NCI-H146 (cell line): ENCODE measurements at places on chromosomes 1 and 21.
A peak's percentile ranks its signal among the peaks of the same experiment; 100 is the strongest.

DNA sequence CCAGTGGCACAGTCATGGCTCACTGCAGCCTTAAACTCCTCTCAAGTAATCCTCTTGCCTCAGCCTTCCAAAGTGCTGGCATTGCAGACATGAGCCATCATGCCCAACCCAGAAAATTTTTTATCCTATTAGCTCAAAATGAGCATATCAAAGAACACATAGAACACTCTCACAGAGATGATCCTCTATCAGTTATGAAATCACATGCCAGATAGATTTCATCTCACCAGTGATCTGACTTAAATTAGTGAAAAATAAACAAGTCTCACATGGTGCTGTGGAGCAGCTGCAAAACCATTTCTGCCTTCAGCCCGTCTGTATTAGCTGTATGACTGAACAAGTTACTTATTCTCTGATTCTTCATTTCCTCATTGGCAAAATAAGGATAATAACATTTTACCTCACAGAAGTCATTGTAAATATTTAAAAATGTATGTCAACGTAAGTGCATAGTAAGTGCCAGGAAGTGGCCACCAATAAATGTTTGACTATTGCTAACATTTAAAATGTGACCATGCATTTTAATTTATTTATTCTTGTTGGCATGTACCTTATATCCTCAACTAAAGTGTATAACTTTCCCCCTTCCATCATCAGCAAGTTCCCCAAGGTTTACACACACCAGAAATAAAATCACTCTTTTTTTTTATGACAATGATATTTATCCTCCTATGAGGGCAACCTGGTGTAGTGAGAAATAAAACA lies 29.0 kb upstream of the SLC19A2 start:
- DNase-seq, result peak; percentile 56

- peak; percentile 75 for DNase-seq
Observed at GRCh38 chr1:52927212-52928014, at the start of gene SCP2. Gene SCP2 (plus strand): TSS chr1:52927276. CDS start chr1:52927397, 121 bp downstream.

GRCh38 chr21:39976800-39977199 lies 109.6 kb downstream of the PCP4 start:
- DNase-seq, result no peak

GRCh38 chr1:5891736-5892135 lies 100.5 kb downstream of the NPHP4 start:
- DNase-seq, result no peak

- no peak for DNase-seq
Observed at GRCh38 chr21:38847556-38847955, 41.8 kb downstream of the ETS2 start.

- peak; percentile 80 for DNase-seq
Observed at GRCh38 chr1:211830328-211831142, at the start of gene LPGAT1. Gene LPGAT1 (minus strand): TSS chr1:211830763. CDS start chr1:211829296, 1,467 bp downstream.

DNA sequence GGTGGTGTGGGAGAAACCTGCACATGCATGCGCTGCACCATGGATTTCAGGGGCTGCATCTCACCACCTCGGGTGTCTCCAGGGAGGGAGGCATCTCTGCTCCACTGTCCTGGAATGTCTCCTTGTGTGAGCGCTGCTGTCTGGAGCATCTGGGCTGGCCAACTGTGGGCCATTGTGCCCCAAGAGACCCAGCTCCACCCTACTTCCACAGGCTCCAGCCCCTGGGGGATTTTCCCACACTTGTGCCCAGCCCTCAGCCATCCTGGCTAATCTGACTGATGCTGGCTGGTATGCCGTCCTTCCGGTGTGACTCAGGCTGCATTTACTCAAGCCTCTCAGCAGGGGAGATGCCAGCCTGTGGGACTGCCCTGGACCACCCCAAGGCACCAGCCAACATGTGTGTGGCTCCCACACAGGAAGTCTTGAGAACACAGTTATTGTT lies 62.0 kb downstream of the TRIM11 start:
- DNase-seq, result no peak

DNA sequence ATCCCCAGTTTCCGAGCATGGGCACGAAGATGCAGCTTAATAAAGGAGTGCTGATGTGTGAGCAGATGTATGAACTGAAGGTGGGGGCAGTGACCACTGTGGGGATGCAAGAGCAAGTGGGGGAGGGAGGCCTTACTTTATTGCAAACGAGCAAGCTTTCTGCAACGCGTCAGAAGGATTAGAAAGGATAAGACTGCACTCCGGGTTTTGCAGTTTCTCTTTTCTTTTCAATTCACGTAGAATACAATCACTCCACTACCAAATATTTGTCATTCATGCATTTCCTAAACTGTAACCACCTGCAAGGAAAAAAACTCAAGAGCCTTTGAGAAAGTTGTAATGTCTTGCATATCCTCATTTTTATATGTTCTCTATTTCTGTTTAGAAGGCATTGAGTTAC lies 4.3 kb upstream of the OR2C3 start:
- no peak for DNase-seq

DNA sequence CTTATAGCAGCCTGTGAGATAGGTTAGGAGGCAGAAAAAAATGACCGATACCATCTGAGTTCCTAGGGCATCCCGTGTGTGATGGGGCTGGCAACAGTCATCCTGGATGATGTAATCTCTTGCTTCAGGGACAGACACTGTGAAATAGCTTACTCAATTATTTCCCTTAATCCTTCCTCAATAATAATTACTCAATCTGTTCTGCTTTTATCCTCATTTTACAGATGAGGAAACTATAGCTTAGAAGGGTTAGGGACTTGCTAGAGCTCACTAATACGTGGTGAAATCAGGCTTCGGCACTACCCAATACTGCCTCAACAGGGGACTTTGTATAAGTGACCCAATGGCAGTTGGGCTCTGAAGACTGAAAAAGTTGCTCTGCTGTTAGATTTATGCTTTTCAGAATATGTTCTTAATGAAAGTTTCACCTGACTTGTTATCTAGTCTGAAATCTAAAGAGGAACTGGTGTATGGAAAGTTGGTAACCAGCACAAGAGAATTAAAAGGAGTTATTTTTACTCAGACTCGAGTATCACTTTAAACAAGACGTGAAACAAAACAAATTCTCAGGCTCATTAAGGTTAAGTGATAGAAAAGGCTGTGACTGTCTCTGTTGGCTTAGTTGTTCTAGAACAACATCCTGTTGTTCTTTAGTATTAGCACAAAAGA lies 14.4 kb downstream of the CD55 start:
- DNase-seq, result no peak

DNA sequence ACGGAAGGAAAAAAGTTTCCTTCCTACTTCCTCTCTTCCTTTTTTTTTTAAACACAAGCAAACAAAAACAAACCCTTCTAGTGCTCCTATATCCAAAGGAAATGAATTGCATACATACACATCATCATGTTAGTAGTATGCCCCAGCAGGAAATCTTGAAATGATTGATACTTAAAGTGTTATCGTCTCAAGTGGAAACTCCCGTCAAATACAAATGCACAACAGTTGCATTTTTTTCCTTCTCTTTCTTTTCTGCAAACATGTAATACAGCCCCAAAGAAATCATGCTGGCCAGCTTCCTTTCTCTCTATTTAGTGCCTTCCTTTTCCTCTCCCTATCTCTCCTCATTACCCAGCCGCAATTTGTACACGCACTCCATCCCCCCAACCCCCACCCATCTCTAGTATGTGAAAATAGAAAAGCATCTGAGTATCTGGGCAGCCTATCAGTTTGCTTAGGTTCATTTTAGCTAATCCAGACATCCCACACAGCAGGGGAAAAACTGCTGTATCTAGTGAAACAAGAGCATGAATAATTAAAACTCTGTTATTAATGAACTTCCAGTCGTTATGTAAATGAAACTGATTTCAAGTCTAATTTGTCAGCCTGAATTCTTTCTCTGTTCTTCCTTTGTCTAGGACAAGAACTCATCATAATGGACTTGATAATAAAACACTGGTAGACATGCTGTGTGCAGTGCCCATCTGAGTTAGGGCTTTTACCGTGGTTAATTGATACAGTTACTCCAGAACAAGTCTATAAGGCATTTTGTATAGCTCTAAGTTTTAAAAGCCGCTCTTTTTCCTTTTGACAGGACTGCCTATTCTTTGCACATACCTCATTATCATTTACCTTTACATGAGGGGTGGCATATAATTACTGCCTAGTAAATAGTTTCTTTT lies 336.5 kb upstream of the ADGRL2 start:
- no peak for DNase-seq

DNA sequence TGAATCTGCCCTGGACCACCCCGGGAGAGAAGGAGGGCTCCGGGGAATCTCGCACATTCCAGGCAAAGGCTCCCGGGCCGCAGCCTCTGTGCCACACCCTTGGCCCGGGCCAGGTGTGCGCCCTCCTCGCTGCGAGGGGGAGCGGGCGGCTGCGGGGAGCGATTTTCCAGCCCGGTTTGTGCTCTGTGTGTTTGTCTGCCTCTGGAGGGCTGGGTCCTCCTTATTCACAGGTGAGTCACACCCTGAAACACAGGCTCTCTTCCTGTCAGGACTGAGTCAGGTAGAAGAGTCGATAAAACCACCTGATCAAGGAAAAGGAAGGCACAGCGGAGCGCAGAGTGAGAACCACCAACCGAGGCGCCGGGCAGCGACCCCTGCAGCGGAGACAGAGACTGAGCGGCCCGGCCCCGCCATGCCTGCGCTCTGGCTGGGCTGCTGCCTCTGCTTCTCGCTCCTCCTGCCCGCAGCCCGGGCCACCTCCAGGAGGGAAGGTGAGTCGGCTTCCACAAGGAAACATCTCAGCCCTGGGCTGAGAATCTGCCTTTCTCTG lies at the start of gene LAMC2:
LAMC2 (plus strand) TSS at position 324 of the 550 bp plus-strand sequence; CDS start at position 413, 89 bp downstream.
- peak; percentile 83 for DNase-seq

GRCh38 chr21:37758982-37759381 lies 157.3 kb downstream of the KCNJ6 start:
- DNase-seq, result no peak

- peak; percentile 40 for DNase-seq
Observed at GRCh38 chr1:29235955-29236711, at the start of gene PTPRU. Gene PTPRU (plus strand): TSS chr1:29236522. CDS start chr1:29236645, 123 bp downstream.

DNA sequence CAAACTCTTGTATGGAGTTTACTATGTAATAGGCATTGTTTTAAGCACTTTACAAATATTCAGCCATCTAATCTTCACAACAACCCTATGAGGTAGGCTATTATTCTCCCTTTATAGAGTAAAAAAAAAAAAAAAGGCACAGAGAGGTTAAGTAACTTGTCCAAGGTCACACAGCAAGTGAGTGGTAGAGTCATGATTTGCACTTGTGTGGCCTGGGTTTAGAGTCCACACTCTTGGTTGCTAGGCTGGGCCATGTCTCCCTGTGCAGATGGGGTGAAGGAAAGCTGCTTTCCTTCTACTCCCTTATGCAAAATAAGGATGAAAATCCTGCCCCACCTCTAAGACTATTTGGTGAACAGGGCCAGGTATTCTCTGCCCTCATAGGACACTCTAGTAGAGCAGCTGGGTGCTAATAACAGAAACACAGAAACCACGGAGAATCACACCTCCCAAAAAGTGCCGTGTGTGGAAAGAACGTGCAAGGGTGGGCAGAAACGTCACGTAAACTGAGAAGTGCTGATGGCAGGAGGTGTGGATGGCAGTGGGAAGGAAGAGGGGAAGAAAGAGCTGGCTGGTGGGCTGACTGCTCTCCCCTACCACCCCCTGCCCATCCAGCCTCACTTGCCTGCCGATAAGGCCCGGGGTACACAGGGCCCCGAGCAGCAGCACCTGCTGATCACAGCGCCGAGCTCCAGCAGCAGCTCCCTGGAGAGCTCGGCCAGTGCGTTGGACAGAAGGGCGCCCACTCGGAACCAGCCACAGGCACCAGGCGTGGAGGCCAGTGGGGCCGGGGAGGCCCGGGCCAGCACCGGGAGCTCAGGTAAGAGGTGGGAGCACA lies 28.3 kb upstream of the VPS13D start:
- no peak for DNase-seq

- no peak for DNase-seq
Observed at GRCh38 chr1:34267326-34267725, 90.6 kb downstream of the C1orf94 start.

GRCh38 chr21:38196036-38196435 lies 60.8 kb upstream of the KCNJ15 start:
- no peak for DNase-seq
